ENCODE measurements at places on chromosomes 4 and X.

DNA sequence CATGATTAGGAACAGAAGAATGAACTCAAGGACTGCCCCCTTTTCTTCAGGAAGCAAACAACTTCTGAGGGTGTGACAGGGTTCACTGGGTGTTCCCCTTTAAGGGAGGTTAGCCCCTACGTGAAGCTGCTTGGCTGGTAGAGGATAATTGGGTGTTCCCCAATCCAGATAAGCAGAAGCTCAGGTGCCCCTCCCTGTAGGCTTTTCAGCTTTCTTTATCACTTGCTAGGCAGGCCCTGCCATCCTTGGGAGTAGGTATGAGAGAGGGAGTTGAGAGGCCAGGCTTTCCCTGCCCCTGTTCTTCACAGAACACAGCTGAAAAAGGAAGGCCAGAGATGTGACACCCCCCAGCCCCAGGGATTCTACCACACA, 44.2 kb downstream of the RTL9 start:
- no peaks in the 10 kb centered on the region for H3K36me3 ChIP-seq
- no peaks in the 10 kb centered on the region for H3K4me1 ChIP-seq
- DNase-seq = no peak

- peaks cover 29% of the 10 kb centered on the region for H3K36me3 ChIP-seq
- no peak overlapping the region for H3K4me3 ChIP-seq
- H3K4me1 ChIP-seq = peaks cover 9% of the 10 kb centered on the region
Observed at GRCh38 chr4:2891294-2891693, 47.6 kb downstream of the ADD1 start.

- H3K4me1 ChIP-seq = no peaks in the 10 kb centered on the region
- no peak for DNase-seq
- peaks cover 6% of the 10 kb centered on the region for H3K27me3 ChIP-seq
- no peak overlapping the region for H3K4me3 ChIP-seq
Observed at GRCh38 chr4:56828784-56829535, 7.5 kb upstream of the SPINK2 start.

GRCh38 chr4:185238750-185239149, 29.4 kb downstream of the SNX25 start:
- H3K4me3 ChIP-seq = no peak overlapping the region
- no peaks in the 10 kb centered on the region for H3K27me3 ChIP-seq
- no peak for DNase-seq

- no peak for DNase-seq
- peaks cover 19% of the 10 kb centered on the region for H3K4me1 ChIP-seq
- peak overlapping the region; percentile 78 for H3K4me3 ChIP-seq
Observed at GRCh38 chrX:10015723-10016518, 48.8 kb downstream of the CLDN34 start.

GRCh38 chr4:244471-244870, 60.8 kb downstream of the ZNF732 start:
- H3K36me3 ChIP-seq = peaks cover 4% of the 10 kb centered on the region
- peak; percentile 71 for DNase-seq
- H3K4me3 ChIP-seq = no peak overlapping the region
- H3K27ac ChIP-seq = no peak overlapping the region
- no peaks in the 10 kb centered on the region for H3K27me3 ChIP-seq

GRCh38 chr4:116016201-116016600, 902.8 kb upstream of the NDST4 start:
- no peak for DNase-seq
- H3K27ac ChIP-seq = no peak overlapping the region
- no peak overlapping the region for H3K4me3 ChIP-seq
- no peaks in the 10 kb centered on the region for H3K27me3 ChIP-seq
- no peaks in the 10 kb centered on the region for H3K4me1 ChIP-seq

- H3K4me3 ChIP-seq = no peak overlapping the region
- peaks cover 7% of the 10 kb centered on the region for H3K36me3 ChIP-seq
- peaks cover 14% of the 10 kb centered on the region for H3K4me1 ChIP-seq
Observed at GRCh38 chrX:49312176-49312575, 8.7 kb downstream of the GAGE10 start.

- DNase-seq = no peak
- H3K36me3 ChIP-seq = no peaks in the 10 kb centered on the region
- no peak overlapping the region for H3K4me3 ChIP-seq
Observed at GRCh38 chrX:112058255-112058654, 24.3 kb downstream of the TRPC5 start.

DNA sequence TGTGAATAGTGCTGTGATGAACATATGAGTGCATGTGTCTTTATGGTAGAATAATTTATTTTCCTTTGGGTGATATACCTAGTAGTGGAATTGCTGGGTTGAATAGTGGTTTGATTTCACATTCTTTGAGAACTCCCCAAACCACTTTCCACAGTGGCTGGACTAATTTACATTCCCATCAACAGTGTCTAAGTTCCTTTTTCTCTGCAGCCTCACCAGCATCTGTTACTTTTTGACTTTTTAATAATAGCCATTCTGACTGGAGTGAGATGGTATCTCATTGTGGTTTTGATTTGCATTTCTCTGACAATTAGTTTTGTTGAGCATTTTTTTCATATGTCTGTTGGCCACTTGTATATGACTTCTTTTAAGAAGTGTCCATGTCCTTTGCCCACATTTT, 29.1 kb downstream of the JADE3 start:
- peaks cover 3% of the 10 kb centered on the region for H3K36me3 ChIP-seq
- peaks cover 35% of the 10 kb centered on the region for H3K4me1 ChIP-seq
- no peaks in the 10 kb centered on the region for H3K27me3 ChIP-seq
- no peak overlapping the region for H3K4me3 ChIP-seq

- DNase-seq = no peak
- peaks cover 16% of the 10 kb centered on the region for H3K4me1 ChIP-seq
- H3K27ac ChIP-seq = no peak overlapping the region
- no peaks in the 10 kb centered on the region for H3K36me3 ChIP-seq
Observed at GRCh38 chrX:139914421-139914820, 18.4 kb downstream of the ATP11C start.

DNA sequence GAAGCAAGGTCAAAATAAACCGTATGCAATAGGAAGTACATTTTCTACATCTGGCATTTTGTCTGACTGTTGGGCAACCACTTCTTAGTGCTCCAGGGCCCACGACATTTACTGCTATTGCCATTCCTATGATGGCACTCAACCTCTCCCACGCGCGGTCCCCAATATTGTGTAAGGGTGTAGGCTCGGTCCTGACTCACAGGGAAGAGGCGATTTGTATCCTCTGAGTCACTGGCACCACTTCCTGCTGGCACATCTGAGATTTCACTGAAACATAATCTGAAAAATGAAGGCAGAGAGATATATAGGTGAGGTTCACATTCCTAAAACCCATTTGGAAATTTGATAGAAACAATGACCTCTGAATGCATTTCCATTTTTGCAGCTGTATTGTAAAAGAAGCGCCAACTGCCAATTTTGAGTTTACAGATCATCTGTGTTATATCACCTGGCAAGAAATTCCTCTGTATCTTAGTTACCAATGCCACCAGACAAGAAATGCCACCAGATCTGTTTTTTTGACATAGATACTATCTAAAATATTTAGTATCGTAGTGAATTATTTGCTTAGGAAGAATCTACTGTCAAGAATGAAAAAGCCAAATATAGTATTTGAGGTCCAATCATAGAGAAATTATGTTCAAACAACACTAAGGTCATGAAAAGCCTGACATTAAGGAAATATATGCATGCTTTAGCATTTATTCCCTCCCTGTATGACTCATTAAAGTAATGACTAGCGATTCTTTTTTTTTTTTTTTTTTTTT, 9.8 kb downstream of the EREG start:
- H3K4me1 ChIP-seq = no peaks in the 10 kb centered on the region
- H3K27me3 ChIP-seq = peaks cover 6% of the 10 kb centered on the region
- no peak overlapping the region for H3K27ac ChIP-seq

DNA sequence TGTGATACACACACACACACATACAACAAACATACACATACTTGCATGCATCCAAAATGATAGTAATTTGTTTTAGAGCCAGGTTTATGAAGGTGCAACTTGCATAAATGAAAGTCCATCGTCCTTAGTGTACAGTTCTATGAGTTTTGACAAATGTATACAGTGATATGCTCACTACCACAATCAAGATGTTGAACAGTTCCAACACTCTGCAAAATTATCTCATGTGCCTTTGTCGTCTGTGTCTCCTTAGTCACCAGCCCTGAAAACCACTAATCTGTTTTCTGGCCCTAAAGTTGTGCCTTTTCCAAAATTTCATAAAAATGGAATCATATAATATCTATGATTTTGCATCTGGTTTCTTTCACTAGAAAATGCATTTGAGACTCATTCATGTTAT, 67.8 kb upstream of the ANXA3 start:
- H3K4me1 ChIP-seq = no peaks in the 10 kb centered on the region
- peaks cover 4% of the 10 kb centered on the region for H3K27me3 ChIP-seq
- no peak for DNase-seq
- H3K36me3 ChIP-seq = no peaks in the 10 kb centered on the region
- H3K4me3 ChIP-seq = no peak overlapping the region

GRCh38 chr4:74578329-74578728, 133.4 kb downstream of the AREG start:
- H3K4me3 ChIP-seq = no peak overlapping the region
- no peak overlapping the region for H3K27ac ChIP-seq
- peaks cover 4% of the 10 kb centered on the region for H3K27me3 ChIP-seq
- no peaks in the 10 kb centered on the region for H3K4me1 ChIP-seq

- H3K36me3 ChIP-seq = no peaks in the 10 kb centered on the region
- H3K27ac ChIP-seq = no peak overlapping the region
- H3K4me3 ChIP-seq = no peak overlapping the region
- H3K4me1 ChIP-seq = no peaks in the 10 kb centered on the region
Observed at GRCh38 chr4:176824645-176825366, 32.1 kb upstream of the VEGFC start.

- peaks cover 1% of the 10 kb centered on the region for H3K36me3 ChIP-seq
- peak; percentile 33 for DNase-seq
- H3K27ac ChIP-seq = no peak overlapping the region
- no peaks in the 10 kb centered on the region for H3K27me3 ChIP-seq
Observed at GRCh38 chrX:68511255-68511654, 12.4 kb downstream of the YIPF6 start.

GRCh38 chr4:14524276-14524675, 478.0 kb upstream of the CPEB2 start:
- no peaks in the 10 kb centered on the region for H3K36me3 ChIP-seq
- H3K27me3 ChIP-seq = no peaks in the 10 kb centered on the region
- H3K4me1 ChIP-seq = no peaks in the 10 kb centered on the region
- H3K4me3 ChIP-seq = no peak overlapping the region
- DNase-seq = no peak

Measured in memory B cell (primary cell).